AG10803 (cell line): ENCODE measurements at places on chromosomes 16 and 17.

DNA sequence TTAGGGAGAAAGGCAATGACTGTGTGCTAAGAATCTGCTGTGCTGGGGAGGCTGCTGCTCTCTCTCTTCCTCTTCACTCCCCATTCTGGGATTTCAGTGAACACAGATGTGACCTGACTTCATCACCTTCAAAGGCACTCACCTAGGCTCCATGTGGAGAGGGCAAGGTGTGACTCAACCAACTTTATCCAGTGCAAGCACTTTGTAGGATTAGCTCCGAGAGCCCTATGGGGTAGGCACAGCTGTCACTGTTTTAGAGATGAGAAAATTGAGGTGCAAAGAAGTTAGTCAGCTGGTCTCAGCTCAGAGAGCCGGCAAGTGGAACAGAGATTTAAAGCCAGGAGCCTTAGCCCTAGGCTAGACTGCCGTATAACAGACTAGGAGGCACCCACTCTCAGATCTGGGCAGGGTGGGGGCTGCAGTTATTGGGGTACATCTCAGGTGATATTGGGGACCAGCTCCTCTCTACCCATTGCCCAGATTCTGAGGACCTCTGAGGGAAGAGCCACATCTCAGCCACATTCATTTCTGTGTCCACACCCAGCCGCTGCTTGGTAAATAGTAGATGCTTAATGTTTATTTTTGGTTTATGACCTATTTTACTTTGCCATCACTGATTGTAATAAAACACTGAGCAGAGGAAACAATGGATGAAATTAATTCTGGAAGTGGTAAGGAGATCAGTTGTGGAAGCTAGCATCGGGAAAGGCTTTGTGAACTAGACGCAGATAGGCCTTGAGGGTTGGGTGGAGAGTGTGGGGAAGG is 138.8 kb downstream of the CCDC182 start:
- DNase-seq: no peak

DNA sequence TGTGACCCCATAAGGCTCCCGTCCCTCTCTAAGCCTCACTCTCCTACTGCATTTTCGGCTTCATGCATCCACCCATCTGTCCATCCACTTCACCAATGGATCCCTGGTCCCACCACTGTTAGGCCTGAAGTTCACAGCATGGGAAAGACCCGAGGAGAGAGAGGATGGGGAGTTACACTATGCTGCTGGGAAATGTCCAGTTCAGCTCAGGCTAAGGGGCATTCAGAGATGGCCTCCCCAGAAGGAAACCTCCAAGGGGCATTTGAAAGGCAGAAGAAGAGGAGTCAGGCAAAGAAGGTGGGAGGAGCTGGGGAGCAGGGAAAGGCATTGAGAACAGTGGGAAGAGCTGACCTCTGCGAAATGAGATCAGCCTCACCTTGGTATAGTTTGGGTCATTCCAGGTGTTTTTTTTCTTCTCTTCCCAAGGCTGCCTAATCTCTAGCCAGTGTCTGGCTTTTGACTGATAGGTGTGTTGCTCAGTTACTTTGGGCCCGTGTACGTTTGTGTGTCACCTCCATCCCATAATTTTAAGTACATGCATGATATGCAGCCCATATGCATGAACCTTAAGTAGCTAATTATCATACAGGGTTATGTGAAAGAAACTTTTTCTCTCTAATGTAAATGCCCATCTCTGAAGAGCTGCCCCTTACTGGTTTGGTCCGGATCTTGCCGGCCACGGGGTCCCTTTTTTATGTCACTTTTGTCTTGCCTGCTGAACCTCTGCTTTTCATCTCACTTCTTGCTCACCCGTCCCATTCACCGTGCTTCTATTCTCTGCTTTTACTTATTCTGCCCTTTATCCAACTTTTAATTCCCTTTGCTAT is 11.6 kb upstream of the DRC7 start:
- DNase-seq: no peak

GRCh38 chr17:75634754-75635609 is 1.7 kb downstream of the SMIM5 start:
- DNase-seq: no peak

- DNase-seq: no peak
Observed at GRCh38 chr16:79918916-79919315, 318.4 kb upstream of the MAF start.

DNA sequence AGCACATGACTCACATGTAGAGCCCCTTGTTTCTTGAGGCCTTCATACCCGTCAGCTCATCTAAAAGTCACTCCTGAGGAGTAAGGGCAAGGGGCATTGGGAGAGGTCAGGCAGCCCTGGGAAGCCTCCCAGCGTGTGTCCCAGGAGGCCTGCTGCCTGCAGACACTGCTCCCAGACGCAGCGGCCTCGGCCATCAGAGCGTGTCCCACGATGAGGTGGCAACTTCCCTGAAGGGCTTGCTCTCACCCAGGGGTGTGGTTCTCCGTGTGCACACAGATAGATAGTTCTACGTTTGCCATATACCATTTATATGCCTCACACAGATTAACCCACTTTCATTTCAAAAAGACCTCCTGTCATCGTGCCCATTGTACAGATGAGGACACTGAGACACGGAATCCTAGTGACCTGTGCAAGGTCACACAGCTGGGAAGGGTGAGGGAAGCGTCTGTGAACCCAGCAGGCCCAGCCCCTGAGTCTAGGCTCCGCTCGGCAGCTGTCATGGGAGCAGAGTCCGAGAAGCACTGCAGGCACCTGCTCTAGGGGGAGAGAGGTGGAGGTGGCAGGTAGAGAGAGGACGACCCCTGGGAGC is 8.3 kb downstream of the TUBB3 start:
- DNase-seq: no peak

GRCh38 chr16:78696797-78697196 is 597.3 kb downstream of the WWOX start:
- DNase-seq: no peak

DNA sequence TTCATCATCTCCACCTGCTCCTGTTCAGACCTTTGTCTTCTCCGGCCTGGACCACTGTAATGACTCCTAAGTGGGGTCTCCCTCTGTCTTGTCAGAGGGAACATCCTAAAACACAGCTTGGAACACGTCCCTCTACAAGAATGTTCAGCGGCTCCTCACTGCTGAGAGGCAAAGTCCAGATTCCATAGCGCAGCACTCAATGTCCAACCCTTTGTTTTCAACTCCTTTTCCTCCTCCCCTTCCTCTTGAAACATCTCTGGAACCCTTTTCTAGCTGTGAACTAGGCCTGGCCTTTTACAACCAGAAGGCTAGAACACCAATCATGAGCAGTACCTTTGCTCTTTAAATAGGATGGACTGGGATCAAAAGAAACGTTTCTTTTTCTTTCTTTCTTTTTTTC is 914 bp downstream of the C17orf50 start:
- no peak for DNase-seq

DNA sequence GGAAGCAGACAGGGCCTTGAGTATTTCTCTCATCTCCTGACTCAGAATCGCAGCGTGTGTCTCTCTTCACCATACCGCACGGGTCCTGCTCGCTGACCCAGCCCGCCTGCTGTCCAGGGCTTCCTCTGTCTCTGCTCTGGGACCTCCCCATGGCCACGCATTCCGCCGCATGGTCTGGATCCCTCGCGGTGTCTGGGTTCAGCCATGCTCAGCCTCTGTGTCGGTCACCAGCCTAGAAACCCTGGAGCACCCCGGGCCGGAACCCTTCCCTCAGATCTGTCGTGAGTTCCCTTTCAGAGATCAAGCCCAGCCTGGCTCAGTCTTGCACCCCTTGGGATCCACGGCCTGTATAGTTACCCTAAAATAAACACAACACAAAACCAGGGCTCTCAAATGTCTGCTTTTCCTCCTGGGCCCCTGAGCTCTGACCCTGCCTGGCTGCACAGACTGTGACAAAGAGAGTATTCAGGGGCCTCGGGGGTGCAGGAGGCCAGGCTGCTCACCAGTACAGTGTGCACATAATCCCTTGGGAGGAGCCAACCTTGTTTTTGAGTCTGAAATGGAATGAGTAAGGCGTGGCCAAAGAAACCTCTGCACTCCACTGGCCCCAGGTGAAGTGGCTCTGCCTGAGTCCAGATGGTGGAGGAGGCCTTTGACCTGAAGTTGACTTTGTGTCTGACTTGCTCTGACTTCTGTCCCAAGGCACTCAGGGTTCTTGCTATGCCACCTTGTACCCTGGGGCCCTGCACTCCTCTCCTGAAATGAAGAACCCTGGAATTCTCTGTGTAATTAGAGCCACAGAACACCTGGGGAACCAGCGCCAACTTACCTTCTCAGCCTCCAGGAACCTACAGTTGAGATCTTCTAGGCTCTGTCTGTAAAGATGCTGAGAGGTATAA is 5.8 kb upstream of the SPIRE2 start:
- DNase-seq: no peak

DNA sequence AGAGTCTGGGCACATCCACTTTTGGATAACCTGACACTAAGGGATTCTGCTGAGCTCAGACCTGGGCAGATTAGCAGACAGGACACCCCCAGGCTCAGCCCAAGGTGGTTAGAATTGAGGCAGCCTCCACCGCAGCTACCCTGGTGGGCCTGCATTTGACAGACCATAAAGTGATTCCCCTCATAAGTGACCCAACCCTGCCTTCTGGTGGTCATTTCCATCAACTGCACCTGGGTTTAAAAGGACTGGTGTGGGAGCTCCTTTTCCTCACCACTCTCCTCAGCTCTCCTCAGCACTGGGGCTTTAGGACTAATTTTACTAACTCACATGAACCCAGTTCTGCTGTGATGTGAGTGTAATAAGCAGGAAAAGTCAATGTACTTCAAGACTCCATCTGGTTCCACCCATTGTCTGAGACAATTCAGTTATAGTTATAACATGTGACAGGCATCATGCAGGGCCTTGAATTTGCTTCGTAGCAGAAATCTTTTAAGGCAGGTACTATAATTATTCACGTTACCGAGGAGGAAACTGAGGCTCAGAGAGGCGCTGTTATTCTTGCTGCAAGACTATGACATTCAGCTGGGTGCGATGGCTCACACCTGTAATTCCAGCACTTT is 42.5 kb downstream of the MYH3 start:
- DNase-seq: peak; percentile 70

GRCh38 chr17:71412803-71413202 is 708.0 kb upstream of the SOX9 start:
- DNase-seq: peak; percentile 97

DNA sequence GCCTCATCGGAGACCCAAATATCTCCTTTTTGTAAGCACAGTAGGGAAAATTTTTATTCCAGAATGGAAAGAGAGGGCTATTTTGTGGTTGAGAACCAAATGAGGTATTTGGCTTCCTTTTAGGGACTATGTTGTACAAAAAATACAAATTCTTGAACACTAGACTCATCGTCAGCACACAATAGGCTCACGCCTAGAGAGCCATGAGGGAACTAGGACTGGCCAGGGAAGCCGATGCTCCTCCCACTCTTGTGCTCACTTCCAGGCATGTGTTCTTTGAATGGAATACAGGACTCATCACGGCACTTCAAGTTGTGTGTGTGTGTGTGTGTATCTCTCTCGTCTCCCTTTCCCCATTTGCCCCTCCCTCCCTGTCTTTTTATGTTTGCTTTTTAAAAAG is 17.8 kb upstream of the BLMH start:
- peak; percentile 36 for DNase-seq

DNA sequence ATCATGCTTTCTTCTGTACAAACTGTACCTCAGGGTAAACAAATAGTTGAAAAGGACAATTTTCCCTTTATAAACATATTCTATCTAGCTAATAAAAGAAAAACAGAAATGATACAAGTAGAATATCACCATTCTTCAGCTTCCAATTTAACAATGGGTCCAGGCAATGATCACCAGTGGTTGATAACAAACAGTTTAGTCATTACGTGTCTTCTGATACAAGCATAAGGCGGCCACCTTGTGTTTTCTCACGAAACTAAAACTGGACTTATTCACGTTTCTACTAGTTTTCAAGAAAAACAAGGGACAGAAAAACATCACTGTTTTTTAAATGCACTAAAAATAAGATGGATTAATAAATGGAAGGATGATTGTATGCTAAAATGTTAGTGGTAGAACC is 58.3 kb downstream of the STH start:
- DNase-seq: no peak

GRCh38 chr16:12575288-12575687 is 228.4 kb downstream of the CPPED1 start:
- no peak for DNase-seq

GRCh38 chr16:3528406-3528805 is 27.6 kb downstream of the CLUAP1 start:
- DNase-seq: no peak

DNA sequence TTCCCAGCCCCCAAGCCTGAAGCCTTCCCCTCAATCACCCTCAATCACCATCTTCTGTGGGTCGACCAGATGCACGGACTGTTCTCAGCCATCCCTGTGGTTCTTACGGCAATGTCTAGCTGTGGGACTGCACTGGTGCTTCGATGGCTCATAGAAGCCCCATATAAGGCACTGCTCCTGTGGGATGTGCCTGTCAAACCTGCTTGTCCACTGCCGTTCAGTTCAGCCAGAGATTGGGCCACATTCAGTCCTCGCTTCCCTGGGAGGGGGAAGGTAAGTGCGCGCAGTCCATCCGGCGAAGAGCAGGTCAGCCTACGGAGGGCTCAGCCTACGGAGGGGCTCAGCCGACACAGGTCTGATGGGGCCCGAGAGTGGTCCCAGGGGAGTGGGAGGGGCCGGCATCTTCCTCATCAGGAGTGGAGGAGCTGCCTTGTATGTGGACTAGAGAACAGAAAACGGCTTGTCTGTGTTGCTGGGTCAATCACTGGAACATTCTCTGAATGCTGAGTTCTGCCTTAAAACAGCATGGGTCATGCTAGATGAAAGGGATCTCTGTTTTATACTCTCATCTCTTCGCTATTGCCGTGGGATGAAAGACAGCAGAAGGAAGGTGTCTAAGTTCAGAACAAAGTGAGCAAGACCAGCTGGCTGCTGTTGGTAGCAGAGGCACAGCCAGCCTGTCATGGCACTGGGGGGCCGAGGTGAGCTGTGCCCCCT is at the start of gene CARD14:
CARD14 (plus strand) TSS at position 247 of the 717 bp plus-strand sequence. CDS start 11,409 bp downstream, outside the sequence.
- no peak for DNase-seq

DNA sequence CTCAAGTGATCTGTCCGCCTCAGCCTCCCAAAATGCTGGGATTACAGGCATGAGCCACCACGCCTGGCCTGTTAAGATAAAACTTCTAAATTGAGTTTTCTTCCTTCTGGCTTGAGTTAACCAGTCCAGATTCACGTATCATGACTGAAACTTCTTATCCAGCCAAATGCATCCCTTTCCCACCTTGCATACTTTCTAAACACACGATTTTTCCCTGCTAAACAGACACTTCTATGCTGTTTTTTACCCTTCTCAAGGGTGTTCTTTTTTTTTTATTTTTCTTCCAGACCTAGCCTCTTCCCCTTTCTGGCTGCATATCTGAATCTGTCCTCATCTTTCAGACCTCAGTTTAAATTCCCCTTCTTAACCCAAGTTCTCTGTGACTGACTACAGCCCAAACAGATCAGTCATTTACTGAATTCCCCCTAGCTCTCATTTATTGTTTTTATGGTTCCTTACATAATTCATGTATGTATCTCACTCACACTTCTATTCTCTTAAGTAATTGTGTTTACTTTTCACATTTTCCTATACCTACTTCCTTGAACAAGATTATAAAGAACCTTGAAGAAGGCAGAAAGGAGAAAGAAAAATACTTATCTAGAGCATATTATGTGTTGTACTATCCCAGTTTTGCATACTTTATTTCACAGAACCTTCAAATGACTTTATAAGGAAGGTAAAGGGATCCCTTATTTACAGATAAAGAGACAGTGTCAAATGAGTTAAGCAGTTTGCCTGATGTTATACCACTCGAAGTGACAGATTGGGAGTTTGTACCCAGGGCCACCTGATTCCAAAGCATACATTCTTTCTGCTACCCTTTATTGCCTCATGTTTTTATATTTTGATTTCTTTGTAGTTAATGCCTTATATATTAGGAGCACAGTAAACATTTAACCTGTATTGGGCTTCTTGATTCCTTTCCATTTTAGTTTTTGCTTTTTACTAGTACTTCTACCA is 5.2 kb downstream of the EVI2B start:
- no peak for DNase-seq
